ENCODE measurements at places on chromosomes 1 and 21. TPM values are rescaled to one million over a fixed set of nuclear protein-coding genes. Genes with fewer than 3 reads are reported as not detected.

DNA sequence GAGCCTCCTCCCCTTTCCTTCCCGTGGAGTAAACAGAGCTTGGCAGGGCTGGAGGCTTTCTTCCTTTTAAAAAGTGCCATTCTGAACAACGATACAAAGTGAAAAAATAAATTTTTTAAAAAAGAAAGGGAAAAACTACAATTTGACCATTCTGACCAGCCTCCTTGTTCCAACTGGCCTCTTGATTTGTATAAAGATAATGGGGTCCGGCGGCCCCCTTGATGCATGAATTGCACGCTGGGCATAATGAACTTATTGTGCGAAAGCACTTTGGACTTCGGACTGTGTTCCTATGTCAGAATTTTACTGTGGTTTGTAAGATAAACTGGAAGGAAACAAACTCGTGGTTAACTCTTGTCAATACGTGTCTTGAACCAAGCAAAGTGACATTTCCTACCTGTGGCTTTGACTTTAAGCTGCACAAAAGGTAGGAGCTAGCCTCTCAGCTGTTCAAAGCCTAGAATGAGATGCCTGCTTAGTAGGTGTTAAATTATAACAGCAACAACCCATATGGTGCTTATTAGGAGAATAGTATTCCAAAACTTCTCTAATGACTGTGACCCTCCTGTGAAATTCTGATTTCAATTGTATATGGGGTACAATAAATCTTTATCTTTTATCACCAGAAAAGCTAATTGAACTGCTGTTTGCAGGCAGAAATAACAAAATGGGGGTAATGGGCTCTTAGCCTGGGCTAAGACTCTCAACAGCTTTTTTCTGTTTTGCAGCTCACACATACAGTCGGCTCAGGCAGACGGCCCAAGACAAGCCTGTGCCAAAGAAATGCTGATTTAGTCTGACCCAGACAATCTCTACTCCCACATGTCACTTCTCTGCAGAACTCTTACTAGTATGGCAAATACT lies 9.3 kb downstream of the IRF2BP2 start:
- DNase-seq = no peak

DNA sequence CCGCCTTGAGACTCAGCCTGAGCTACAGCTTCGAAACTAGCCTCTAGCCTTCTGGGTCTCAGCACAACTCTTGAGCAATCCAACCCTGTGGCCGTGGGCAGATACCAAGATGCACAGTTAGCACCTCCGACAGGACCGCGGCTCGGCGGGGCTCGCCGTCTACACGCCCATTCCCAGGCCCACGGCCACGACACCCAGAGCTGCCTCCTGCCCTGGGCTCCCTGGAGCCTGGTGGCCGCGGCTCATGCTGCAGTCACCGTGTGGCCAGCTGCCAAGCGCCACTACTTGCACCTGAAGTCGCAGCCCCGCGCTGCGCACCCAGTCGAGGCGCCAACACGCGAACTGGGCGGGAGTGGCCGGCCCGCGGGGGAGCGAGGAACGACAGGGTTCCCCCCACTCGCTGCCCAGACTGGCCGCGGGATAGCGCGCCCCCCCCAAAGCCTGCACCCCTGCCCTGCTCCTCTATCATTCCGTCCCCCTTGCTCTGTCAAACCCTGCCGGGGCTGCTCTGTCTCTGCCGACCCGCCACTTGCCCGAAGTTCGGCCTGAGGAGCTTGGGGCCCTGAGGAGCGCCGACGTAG lies 729 bp upstream of the CDCA8 start:
- peak; percentile 49 for DNase-seq

The BLACAT1 gene
- total RNA-seq = 13.9 TPM

DNA sequence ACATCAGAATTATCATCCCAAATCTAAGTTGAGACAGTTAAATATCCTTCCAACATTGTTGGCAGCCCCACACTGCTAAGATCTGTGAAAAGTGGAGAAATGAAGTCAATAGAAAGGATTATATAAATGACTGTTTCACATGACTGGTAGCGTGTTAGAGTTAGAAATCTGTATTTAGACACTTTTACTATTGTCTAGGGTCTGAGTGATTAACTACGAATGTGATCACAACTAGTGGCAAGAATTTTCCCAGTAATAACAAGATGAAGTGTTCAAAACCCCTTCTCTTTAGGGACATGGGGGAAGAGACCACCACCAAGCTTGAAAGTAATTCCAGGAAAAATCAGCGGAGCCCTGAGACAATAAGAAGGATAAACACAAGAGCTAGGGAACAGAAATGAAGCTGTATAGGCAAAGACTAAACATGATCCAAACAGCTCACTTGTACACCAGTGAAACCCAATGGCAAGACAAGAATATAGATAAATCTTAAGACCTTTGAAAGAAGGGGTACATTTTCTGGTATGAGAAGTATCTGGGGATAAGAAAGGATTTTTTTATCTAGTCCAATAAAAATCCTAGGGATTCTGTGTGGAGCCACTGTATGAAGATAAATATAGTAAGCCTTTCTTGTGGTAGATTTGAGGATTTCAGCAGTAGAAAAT lies 646.6 kb upstream of the USP24 start:
- no peak for DNase-seq

DNA sequence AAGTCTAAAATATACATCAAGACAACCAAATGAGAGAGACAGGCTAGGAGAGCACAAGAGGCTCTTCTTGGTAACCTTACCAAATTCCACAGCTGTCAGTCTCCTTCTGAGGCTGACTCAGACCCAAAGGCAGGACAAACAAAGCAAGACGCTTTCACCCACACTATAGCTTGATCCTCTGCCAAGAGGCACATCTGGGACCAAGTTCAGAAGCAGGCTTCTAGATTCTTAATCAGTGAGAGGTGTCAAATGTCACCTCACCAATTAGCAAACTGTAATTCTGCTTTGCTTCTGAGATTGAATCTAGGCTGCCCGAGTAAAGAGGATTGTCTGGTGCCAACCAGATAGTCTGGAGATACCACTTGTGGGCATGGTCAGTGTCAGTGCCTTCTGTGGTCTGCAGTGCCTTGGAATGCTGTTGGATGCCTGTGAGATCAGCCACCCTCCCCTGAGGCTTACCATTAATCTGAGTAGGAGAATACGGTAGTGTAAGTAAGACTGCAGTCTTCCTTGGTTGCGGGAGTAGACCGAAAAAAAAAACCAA lies 151.0 kb downstream of the FMN2 start:
- no peak for DNase-seq

The ATXN7L2 gene
- 6.5 TPM for total RNA-seq

The CFHR4 gene
- total RNA-seq = not detected

The SPRR3 gene
- total RNA-seq = not detected

GRCh38 chr21:31577271-31577670 lies 82.2 kb upstream of the SOD1 start:
- no peak for DNase-seq

DNA sequence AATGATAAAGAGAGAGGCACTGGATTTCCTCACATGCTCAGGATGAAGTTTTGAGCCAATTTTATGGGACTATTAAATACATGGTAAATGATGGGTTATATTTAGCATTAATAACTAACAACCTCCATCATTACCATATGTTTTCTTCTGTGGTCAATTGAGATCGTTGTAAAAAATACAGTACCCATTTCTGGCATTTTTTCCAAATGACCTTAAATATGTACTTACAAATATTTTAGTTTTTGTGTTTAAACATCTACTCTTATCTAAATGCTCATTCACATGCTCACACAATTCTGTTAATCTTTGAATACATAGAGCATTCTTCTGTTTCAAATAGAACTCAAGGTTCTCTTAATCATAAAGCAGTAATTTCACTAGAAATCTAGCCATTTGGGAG lies 330.0 kb upstream of the BRINP3 start:
- no peak for DNase-seq

GRCh38 chr1:59025201-59025600 lies 241.4 kb upstream of the JUN start:
- no peak for DNase-seq
